ENCODE measurements at places on chromosomes 5 and 9. TPM values are rescaled to one million over a fixed set of nuclear protein-coding genes. Genes with fewer than 3 reads are reported as not detected.

- DNase-seq = no peak
Observed at GRCh38 chr5:162624110-162624509, 556.5 kb downstream of the GABRG2 start.

GRCh38 chr5:19492861-19493260, 495.1 kb downstream of the CDH18 start:
- no peak for DNase-seq

- no peak for DNase-seq
Observed at GRCh38 chr9:37700900-37701299, 50.1 kb downstream of the FRMPD1 start.

SLC6A7 gene
- polyA plus RNA-seq = 0.07 TPM

BARHL1 gene
- 0.11 TPM for polyA plus RNA-seq
